ENCODE measurements at places on chromosomes 11 and 22. TPM values are rescaled to one million over a fixed set of nuclear protein-coding genes. Genes with fewer than 3 reads are reported as not detected.

SCN4B gene
- 0.05 TPM for total RNA-seq

SREBF2 gene
- 60.0 TPM for total RNA-seq

GSTT2 gene
- 0.19 TPM for total RNA-seq

MN1 gene
- 0.25 TPM for total RNA-seq

DNA sequence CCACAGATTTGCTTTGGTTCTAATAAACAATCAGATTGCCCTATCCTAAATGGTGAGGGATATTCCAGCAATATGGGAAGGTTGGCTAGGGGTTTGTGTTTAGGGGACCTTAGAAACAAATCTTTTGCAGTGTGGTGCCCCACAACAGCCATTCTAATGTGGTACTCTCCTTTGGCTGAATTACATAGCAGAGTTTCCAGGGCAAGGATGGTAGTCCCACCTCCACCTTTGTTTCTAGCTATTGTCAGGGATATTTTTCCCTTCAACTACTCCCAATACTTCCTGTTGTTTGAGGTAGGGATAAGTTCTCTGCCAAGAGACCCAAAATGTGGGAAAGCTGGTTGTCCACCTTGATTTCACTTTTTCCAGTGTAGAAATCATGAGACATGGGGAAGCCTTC, 494.7 kb upstream of the CHORDC1 start:
- DNase-seq, result no peak
- no peak overlapping the region for H3K27ac ChIP-seq
- no peaks in the 10 kb centered on the region for H3K36me3 ChIP-seq
- no peak overlapping the region for H3K4me3 ChIP-seq
- no peaks in the 10 kb centered on the region for H3K4me1 ChIP-seq

- peaks cover 4% of the 10 kb centered on the region for H3K27me3 ChIP-seq
- no peaks in the 10 kb centered on the region for H3K36me3 ChIP-seq
- no peak overlapping the region for H3K4me3 ChIP-seq
- DNase-seq, result no peak
Observed at GRCh38 chr11:19018901-19019300, 41.6 kb downstream of the MRGPRX2 start.

GRCh38 chr11:27215471-27216269, 147.3 kb downstream of the CCDC34 start:
- no peaks in the 10 kb centered on the region for H3K27me3 ChIP-seq
- H3K4me3 ChIP-seq, result no peak overlapping the region
- no peaks in the 10 kb centered on the region for H3K4me1 ChIP-seq
- DNase-seq, result no peak
- H3K36me3 ChIP-seq, result no peaks in the 10 kb centered on the region
- H3K27ac ChIP-seq, result no peak overlapping the region

GRCh38 chr11:86664930-86665329, 7.5 kb downstream of the ME3 start:
- H3K27me3 ChIP-seq, result no peaks in the 10 kb centered on the region
- DNase-seq, result no peak
- H3K36me3 ChIP-seq, result no peaks in the 10 kb centered on the region
- no peak overlapping the region for H3K4me3 ChIP-seq
- H3K27ac ChIP-seq, result no peak overlapping the region
- H3K4me1 ChIP-seq, result no peaks in the 10 kb centered on the region

- DNase-seq, result no peak
- H3K36me3 ChIP-seq, result no peaks in the 10 kb centered on the region
- no peaks in the 10 kb centered on the region for H3K27me3 ChIP-seq
- no peak overlapping the region for H3K27ac ChIP-seq
- H3K4me1 ChIP-seq, result no peaks in the 10 kb centered on the region
Observed at GRCh38 chr11:20536784-20537183, 62.6 kb upstream of the SLC6A5 start.

GRCh38 chr11:67301313-67301921, 1.9 kb upstream of the SSH3 start:
- no peak overlapping the region for H3K27ac ChIP-seq
- peaks cover 16% of the 10 kb centered on the region for H3K36me3 ChIP-seq
- no peak for DNase-seq

DNA sequence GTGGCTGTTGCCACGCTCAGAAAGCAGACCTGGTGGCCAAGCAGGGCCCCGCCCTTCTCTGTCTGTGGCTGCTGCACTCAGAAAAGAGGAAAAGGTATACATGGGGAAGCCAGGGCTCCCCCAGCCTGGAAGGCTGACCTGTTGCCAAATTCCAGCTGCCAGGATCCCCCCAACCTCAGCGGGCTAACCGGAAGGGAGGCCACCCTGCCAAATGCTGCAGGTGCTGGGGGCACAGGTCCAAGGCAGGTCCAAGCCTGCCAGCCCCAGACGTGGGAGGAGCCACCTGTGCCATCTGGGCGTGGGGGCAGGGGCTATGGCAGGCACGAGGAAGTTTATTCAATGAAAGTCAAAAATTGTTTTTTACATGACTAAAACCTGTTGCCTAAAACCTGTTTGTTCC, 2.6 kb downstream of the NPTXR start:
- DNase-seq, result no peak
- no peaks in the 10 kb centered on the region for H3K36me3 ChIP-seq
- no peak overlapping the region for H3K4me3 ChIP-seq
- no peaks in the 10 kb centered on the region for H3K4me1 ChIP-seq
- H3K27me3 ChIP-seq, result no peaks in the 10 kb centered on the region
- no peak overlapping the region for H3K27ac ChIP-seq

GRCh38 chr22:20746431-20747189, 27.3 kb upstream of the SERPIND1 start:
- no peaks in the 10 kb centered on the region for H3K4me1 ChIP-seq
- no peak overlapping the region for H3K27ac ChIP-seq
- DNase-seq, result no peak
- H3K36me3 ChIP-seq, result peaks cover 22% of the 10 kb centered on the region

DNA sequence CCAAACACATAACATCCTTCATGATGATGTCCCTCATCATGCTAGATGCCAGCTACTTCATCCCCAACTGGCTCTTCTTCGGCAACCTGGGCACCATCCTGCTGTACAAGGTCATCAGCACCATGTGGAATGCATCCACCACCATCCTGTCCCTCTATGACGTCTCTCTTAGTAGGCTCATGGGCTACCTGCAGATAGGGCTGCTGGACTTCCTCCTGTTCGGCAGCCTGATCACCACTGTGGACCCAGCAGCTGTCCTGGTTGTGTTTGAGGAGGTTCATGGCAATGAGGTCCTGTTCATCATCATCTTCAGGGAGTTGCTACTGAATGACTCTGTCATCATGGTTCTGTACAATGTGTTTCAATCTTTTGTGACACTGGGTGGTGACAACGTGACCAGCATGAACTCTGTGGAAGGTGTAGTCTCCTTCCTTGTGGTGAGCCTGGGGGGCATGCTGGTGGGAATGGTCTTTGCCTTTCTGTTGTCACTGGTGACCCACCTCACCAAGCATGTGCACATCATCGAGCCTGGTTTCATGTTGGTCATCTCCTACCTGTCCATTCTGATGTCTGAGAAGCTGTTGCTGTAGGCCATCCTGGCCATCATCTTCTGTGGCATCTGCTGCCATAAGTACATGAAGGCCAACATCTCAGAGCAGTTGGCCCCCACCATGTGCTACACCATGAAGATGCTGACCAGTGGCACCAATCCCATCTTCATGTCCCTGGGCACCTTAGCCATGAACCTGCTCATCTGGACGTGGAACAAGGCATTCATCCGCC, 120.7 kb upstream of the SERPIND1 start:
- H3K4me1 ChIP-seq, result no peaks in the 10 kb centered on the region
- H3K27me3 ChIP-seq, result no peaks in the 10 kb centered on the region
- H3K27ac ChIP-seq, result no peak overlapping the region
- no peak for DNase-seq

DNA sequence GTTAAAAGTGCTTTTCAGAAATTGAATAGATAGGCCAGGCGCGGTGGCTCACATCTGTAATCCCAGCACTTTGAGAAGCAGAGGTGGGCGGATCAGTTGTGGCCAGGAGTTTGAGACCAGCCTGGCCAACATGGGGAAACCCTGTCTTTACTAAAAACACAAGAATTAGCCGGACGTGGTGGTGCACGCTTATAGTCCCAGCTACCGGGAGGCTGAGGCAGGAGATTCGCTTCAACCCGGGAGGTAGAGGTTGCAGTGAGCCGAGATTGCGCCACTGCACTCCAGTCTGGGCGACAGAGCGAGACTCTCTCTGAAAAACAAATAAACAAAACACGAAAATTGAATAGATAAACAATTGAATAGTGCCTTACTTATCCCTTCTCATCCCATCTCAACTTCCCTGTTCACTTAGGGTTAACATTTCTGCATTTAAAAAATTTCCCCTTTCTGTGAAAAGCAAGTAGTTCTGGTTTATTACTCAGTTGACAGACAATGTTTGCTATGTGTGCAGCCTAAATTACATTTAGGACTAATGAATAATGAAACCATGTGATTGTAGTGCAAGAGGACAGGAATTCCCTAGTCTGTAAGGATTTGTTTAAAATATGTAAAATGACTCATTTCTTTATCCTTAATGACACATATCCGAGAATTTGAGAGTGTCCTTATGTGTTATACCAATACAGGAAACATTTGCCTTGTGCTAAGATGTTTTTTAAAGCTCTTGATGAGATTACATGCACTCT, 6.0 kb downstream of the RNF169 start:
- H3K4me1 ChIP-seq, result peaks cover 9% of the 10 kb centered on the region
- no peaks in the 10 kb centered on the region for H3K36me3 ChIP-seq
- H3K27me3 ChIP-seq, result no peaks in the 10 kb centered on the region
- DNase-seq, result no peak

Measured in liver (tissue), 10 donors.